ENCODE measurements at places on chromosomes 6 and 20.

- DNase-seq = peak; percentile 39
Measured at GRCh38 chr6:147530132-147531060, 21.9 kb downstream of the SAMD5 start.

GRCh38 chr20:2775139-2775538 lies 25.3 kb downstream of the CPXM1 start:
- no peak for DNase-seq

DNA sequence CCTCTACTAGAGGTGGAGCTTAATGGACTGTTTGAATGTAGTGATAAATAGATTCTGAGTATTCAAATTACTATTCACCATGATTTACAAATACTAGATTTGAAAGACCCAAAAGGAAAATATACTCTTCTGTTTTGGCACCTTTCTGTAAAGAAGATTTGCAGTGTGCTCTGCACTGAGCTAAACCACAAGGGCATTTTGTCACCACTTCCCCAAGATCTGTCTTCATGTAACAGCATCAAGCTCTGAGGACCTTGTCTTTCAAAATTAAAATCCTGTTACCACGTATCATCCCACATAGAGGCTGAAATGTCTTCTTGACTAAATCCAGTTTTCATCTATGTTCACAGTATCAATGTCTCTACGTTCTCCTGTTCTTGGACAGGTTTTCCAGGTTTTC lies 3.3 kb upstream of the PGK2 start:
- no peak for DNase-seq

- DNase-seq = no peak
Measured at GRCh38 chr6:131048933-131049515, 14.0 kb downstream of the EPB41L2 start.

GRCh38 chr6:13099771-13100170 lies 228.6 kb downstream of the TBC1D7 start:
- DNase-seq = no peak

Data from left colon (tissue), 2 donors.